ENCODE measurements at places on chromosomes 13 and 19.

DNA sequence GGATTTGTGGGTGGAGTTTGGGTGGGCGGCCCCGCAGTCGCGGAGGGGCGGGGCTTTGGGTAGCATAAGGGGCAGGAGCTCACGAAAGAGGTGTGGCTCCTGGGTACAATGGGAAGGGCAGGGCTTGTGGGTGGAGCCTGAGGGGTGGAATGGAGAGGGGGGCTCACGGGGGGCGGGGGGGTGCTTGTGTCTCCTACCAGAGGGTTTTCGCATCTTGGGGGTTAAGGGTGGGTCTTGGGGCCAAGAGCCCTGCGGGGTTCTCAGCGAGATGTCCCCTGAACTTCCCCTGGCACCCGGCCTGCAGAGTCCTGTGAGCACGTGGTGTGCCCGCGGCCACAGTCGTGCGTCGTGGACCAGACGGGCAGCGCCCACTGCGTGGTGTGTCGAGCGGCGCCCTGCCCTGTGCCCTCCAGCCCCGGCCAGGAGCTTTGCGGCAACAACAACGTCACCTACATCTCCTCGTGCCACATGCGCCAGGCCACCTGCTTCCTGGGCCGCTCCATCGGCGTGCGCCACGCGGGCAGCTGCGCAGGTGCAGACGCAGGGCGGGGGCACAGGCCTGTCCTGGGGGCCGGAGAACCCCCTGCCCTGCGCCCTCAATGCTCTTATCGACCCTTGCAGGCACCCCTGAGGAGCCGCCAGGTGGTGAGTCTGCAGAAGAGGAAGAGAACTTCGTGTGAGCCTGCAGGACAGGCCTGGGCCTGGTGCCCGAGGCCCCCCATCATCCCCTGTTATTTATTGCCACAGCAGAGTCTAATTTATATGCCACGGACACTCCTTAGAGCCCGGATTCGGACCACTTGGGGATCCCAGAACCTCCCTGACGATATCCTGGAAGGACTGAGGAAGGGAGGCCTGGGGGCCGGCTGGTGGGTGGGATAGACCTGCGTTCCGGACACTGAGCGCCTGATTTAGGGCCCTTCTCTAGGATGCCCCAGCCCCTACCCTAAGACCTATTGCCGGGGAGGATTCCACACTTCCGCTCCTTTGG, 5.1 kb downstream of the FSTL3 start:
- no peak for DNase-seq

DNA sequence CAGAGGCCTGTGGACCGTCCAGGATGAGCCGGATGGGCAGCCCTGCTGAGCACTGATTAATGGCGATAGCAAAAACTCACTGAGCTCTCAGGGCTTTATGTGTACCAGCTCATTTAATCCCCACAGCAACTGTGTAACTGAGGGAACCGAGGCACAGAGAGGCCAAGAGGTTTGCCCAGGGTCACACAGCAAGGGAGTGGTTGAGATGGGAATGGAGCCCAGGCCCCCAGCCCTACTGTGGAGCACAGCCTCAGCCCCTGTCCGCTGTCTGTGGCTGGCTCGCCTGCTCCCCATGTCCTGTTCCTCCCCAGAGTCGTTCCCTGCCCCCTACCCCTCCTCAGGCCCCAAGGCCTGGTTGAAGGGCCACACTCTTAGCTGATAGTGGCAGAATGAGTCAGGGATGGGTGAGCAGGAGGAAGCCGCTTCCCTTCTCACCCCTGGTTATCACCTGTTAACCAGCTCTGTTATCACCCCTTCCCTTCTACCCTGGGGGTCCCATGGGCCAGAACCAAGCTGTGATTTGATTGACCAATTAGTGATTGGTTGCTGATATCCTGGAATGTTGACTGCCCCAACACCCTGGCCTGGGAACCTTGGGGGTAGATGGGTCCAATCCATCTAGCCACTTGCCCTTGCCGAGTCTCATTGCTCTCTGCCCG, 21.2 kb downstream of the CAPN12 start:
- no peak for DNase-seq

DNA sequence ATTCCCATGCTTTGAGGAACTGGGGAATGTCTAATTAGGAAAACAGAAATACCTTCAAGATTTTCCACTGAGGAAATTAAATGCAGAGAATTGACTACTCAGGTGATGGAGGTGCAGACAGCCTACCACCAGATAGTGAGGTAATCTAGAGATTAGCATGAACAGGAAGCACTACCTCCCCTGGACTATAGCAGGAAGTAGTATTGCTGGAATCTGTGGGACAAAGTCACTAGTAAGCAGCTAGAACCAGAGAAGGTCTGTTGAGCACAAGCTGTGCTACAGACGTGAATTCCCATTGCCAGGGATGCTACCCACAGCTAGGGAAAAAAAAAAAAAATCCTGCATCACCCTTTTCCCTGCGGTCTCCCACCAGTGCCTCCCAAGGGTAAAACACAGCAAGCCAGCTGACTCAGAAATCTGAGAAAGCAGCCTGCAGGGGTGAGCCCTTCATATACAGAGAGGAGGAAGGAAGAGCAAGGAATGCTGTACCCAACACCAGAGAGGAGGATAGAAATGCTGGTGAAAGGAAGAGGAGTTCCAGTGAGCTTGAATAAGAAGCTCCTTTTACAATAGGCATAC, 10.2 kb downstream of the ENOX1 start:
- no peak for DNase-seq

DNA sequence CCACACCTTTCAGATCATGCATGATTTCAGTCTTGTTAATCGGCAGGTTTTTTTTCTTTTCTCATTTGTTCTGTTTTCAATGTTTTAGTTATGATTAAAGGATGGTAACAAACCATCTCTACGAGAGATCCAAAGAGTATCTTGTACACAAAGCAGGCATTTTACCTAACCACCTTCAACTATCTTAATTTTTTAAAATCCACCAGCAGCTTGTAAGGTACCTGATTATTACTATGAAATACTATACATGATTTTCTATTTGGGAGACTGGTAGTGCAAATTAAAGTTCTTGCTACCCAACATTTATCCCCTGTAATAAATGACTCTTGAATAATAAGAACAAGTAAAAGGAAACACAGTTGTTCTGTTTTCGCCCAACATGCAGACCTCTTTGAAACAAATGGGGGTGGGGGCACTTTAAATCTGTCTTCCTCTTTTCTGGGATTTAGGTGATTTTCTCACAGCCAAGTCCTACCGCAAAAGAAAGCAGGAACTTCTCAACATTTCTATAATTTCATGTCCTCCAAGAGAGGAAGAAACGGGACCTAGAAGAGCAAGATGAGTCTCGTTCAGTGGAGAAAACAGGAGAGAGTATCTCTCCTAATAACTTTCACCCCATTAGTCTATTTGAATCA, 3.6 kb downstream of the POU4F1 start:
- no peak for DNase-seq

GRCh38 chr13:40221460-40222201, 444.8 kb downstream of the FOXO1 start:
- no peak for DNase-seq

DNA sequence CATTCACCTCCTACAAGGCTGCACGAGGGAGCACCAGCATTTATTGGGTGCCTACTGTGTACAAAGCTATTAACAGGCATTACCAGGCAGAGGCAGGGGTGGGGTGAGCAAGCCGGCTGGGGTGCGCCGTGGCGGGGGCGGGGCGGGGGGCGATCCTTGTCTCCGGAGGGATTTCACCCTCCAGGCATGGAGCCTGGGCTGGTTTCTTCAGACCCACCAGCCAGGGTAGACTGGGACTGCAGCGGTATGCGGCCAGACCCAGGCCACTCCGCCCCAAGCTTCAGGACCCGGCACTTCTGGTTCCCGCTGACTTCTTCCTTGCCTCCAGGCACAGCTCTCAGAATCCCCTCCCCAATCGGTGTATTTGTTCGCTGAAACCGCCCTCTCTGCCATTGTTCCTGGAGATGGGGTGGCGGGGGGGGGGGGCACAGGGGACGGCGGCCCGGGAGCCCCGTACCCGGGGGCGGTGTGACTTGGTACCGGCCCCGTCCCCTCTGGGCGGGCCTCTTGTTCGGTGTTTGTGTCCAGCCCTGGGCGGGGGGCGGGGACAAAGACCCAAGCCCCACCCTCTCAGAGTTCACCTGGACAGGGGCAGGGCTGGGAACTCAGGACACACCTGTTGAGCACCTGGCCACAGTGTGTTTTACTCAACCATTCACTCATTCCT, 14.4 kb downstream of the TJP3 start:
- no peak for DNase-seq
